Kidney glomerular epithelial cell (primary cell): ENCODE measurements at places on chromosomes 3 and 15.

DNA sequence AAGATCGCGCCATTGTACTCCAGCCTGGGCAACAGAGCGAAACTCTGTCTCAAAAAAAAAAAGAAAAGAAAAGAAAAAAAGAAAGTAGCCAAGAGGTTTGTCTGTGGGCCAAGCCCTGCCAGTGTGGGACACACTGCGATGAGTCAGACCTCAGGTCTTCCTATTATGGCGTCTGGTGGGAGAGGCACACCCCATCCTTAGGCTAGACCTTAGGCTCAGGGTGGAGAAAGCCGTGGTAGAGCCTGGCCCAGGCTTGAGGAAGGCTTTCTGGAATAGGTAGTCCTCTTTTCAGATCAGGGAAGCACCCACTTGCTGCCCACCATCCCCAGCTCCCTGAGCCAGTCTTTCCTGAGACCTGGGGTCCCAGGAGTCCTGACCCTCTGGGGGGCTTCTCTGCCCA, 6.0 kb downstream of the HEMK1 start:
- no peak for DNase-seq

- DNase-seq: no peak
These were observed 185.2 kb upstream of the RGMA start for GRCh38 chr15:93274257-93274656.

- DNase-seq: no peak
These were observed 1.3 kb upstream of the CBLB start for GRCh38 chr3:105869861-105870755.

DNA sequence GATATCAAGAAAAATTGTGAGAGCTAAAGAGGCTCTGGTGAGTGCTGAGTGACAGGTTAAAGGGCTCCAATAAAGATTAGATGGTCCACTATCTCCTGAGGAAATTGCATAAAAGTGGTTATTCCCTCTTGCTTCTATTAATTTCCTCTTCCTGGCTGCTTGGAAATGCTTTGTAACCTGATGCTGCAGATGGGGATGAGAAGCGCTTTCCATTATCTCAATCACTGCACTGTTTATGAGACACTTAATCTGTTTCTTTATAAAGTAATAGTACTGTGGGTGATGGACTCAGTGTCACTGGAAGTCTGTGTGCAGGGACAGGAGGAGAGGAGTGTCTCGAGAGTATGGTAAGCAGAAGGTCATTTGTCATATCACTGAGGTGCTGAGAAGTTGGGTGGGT, 305.3 kb downstream of the EPHB1 start:
- DNase-seq: no peak

- DNase-seq: peak; percentile 83
These were observed 6.4 kb downstream of the C3orf52 start for GRCh38 chr3:112092496-112093179.

DNA sequence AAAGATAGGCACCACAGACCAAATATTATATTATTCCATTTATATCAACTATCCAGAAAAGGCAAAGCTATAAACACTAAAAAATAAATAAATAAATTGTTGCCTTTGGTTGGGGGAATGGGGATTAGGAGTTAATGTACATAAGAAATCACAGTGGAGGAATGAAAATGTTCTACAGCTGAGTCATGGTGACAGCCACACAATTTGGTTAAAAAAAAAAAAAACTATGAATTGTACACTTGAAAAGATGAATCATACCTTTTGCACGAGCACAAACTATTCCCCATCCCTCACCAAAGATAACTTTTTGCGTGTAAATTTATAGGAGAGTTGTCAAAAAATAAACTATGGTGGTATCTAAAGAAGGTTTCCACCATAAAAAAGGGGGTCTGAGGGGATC, 103.2 kb downstream of the TBC1D5 start:
- no peak for DNase-seq

GRCh38 chr3:124834723-124835718, 52.1 kb downstream of the ITGB5 start:
- peak; percentile 61 for DNase-seq

DNA sequence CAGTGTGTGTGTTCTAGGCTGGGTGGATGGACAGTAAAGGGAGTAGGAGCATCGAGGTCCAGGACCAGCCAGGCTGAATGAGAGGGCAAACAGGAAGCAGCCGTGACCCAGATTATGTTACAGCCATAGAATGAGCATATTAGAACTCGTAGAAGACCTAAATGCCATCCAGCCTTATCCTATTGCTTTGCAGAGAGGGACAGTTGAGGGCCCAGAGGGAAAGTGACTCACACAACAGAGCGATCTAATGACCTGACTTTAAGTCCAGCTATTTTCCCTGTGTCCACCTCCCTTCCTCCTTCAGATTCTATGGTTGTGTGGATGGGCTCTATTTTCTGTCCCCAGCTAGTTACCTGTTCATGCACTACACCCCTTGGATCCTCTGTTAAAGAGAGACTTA, 634.1 kb upstream of the TBL1XR1 start:
- DNase-seq: no peak

- DNase-seq: peak; percentile 46
These were observed 145.2 kb upstream of the CBLB start for GRCh38 chr3:106013971-106014370.

DNA sequence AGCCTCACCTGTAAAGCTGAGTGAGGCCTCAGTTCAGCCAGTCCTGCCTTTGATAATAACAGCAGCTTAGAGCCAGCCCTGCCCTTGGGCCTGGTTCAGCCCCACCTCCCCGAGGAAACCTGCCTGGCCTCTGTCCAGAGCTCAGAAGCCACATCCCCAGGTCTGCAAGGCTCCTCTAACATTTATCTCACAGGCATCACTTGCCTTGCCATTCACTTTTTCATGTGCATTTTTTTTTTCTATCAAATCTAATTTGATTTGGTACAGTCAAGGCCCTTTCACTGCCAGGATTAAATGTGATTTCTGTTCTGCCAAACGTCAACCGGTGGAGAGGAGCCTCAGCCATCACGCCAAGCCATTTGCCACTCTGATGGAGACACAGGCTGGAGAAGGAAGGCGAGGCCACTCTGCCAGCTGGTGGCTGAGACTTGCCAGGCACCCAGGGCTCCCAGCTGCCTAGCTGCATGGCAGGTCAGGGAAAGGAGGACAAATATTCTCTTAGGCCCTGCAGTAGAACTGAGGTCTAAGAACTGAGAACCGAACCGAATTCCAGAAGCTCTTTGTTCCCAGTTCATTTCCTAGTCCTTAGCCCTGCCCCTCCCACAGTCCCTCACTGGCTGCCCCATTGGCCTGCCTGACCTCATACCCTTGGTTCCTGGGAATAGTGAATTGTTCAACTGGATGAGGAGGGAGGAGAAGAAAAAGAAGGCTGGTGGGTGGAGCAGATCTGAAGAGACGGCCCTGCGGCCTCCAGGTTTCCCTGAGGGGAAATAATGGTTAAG, 76.4 kb downstream of the SPSB4 start:
- DNase-seq: no peak

DNA sequence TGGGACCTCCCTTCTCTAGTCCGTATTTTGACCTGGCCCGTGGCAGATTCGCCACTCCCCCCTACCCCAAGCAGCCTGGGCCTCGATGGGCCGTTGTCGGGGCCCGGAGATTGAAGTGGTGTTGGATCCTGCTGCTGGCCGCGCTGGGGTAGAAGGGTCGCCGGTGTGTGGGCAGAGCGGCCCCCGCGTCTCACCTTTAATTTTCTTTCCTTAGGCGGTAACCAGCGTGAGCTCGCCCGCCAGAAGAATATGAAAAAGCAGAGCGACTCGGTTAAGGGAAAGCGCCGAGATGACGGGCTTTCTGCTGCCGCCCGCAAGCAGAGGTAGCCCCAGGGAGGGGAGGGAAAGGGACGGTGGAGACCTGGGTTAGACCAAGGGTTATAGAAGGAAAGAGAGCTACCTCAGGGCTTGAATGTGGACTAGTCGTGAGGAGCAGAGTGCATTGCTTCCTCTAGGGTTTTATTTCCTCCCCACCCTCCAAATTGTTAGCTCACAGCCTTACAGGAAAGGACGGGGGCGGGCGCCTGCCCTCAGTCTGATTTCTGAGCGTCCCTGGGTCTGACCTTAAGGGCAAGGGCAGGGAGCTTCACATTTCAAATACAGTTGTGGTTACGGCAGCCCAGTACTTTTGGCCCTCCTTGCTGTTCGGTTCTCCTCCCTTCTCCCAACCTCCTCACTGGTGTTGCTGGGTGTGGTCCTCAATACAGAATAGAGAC, 799 bp downstream of the SERF2 start:
- DNase-seq: peak; percentile 26

GRCh38 chr3:127585813-127586413, 4.6 kb downstream of the TPRA1 start:
- no peak for DNase-seq

- no peak for DNase-seq
These were observed 55.7 kb upstream of the SMAD6 start for GRCh38 chr15:66646308-66646707.
